ENCODE measurements at places on chromosomes 2 and 18.

- DNase-seq: no peak
Observed at GRCh38 chr2:69034845-69035244, 21.9 kb downstream of the ANTXR1 start.

DNA sequence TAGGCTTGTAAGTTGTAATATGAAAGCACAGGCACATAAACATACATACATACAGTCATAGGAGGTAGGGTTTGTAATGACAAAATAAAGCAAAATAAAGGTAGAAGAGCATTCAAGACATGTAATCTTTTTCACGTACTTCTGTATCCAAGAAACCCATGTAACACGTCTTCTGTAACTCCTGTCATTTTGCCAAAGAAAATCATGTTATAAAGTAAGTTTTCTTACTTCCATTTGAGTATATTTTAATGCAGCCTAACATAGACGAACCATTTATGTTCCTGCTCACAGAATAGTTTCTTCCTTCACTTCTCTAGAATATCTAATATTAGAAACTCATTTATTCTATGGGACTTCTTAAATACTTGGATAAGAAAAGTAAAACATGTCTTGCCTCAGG is 1884.0 kb upstream of the CELF4 start:
- DNase-seq: no peak

GRCh38 chr2:222577341-222577740 is 78.6 kb downstream of the FARSB start:
- DNase-seq: no peak

DNA sequence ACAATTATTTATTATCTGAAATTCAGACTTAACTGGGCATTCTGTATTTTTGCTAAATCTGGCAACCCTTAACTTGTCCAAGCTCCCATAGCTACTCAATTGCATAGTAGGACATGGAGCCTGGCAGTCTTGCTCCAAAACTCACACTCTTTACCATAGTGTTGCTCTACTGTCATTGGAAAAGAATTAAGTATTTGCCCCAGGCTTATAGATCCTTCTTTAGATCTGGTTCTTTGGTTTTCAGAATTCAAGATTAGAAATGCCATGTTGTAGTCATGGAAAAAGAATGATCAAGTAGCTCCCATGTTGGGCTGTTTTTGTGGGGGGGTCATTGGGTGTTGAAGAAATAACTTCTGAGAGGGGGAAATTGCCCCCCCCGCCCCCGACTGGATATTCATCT is 240.9 kb downstream of the WDPCP start:
- no peak for DNase-seq

DNA sequence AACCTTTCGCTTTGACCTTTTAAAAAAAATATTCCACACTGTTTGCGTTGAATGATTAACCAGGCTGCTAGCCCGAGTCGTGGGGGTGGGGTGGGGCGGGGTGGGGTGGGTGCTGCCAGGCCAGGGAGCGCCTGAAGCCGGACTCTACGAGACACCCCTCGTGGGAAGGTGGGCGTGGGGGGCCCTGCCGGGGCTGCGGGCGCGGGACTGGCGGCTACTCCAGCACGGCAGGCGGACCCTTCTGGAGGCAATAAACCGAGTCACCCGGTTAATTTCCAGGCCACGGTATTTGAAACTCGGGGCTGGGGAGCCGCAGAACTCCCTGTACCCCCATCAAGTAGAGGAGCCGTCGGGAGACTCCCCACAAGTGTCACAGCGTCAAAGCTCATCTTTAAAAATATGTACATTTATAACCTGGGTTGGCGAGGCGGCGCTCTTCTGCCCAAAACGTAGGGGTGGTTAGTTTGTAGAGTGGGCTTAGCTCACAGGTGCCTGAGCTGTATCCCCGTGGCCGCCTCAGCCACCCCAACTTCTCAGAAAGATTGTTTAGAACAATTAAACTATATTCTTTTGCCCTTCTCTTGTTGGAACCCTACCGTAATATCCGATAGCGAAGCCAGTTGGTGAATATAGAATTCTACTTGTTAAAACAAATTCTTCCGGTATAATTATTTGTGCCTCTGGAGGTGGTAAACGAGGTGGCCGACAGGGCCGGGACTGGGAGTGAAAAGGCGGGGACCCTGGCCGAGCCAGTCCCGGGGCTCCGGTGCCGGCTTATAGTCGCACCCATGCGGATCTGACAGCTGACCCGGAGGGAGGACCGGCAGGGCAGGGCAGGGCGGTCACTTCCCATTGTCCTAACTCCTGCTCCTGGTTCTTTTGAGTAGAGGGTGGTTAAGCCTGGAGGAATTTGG is 1.4 kb downstream of the B3GNT2 start:
- DNase-seq: no peak

DNA sequence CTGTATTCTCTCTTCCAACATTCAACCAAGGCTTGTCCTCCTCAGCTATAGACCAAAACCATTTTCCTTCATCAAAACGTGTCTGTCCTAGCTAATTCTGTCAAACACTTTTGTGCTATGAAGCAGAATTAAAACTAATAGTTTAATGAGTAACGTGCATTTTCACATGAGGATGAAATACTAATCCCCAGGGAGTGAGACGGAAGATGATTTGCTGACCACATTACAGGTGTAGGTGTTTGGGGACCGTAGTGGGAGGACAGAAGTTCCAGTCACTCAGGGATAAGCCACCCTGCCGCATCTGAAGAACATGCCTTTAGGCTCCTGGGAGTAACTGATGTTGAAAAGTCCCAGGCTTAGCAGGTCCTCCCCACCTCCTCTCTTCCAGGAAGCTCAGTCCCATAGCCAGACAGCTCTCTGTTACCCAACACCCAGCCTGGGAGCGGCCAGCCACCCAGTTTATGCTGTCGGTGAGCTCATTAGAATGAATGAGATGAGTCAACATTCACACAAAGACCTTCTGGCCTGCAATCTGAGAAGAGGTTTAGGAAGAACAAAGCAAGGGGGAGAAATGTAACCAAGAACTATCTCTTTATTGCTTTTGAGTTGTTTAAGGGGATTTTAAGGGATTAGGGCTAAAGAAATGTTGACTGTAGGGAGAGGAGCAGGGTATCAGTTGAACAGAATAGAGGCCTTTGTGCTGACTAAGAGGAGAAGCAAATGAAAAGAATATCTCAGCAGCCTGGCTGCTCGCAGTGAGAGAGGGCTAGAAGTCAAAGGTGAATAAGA is 122.5 kb downstream of the FOXI3 start:
- no peak for DNase-seq

DNA sequence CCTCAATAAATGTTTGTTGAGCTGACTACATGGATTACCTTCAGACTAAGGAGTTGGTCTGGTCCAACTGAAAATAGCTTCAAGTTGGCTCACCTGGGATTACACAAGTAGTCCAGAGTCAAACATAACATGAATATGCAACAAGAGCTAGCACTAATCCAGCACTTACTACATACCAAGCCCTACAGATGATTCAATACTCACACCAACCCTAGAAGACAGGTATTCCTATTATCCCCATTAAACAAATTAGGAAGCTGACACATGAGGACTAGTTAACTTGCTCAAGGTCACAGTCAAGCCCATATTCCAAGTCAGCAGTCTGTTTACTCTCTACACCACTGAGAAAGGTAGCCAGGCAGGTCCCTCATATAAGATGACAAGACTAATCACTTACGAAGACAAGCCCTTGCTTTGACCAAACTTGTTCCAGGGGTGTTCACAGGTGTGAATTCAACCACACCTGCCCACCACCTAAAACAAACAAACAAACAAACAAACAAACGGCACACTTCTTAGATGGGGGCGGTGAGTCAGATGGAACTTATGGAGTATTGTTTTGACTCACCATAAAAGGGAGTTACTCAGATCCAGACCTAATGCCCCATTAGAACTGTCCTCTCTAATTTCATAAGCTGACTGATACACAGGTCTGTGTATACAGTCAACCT is 29.1 kb downstream of the TMEM131 start:
- DNase-seq: no peak

GRCh38 chr2:43068041-43068533 is 158.3 kb downstream of the ZFP36L2 start:
- DNase-seq: no peak

GRCh38 chr2:217972490-217972889 is 30.3 kb downstream of the TNS1 start:
- DNase-seq: no peak

GRCh38 chr2:27897717-27898116 is 7.2 kb downstream of the BABAM2 start:
- DNase-seq: no peak

DNA sequence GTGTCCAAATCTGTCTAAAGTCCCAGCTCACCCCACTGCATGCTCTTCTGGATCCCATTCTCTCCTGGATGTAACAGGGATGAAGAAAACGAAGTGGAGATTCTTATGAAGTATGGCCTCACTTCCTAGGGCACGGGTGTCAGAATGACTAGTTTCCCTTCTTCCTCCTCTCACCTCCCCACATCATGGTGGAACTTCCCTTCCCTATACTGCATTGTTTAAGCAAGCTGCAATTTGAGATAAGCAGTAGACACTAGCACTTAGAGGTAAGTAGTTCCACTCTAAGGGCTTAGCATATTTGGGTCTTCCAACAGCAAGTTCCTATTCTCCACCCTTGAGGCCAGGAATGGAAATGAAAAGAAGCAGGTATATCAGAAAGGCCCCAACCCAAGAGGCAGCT is 29.7 kb downstream of the SLC4A5 start:
- no peak for DNase-seq

- DNase-seq: no peak
Observed at GRCh38 chr18:48669180-48669675, 130.4 kb downstream of the CTIF start.

- no peak for DNase-seq
Observed at GRCh38 chr2:203400805-203401585, 72.8 kb downstream of the ABI2 start.

GRCh38 chr2:174338147-174338605 is 3.4 kb downstream of the SP9 start:
- no peak for DNase-seq

GRCh38 chr18:74139411-74139810 is 8.2 kb downstream of the FBXO15 start:
- DNase-seq: no peak

- no peak for DNase-seq
Observed at GRCh38 chr2:157876786-157877138, 632 bp upstream of the ACVR1 start.

DNA sequence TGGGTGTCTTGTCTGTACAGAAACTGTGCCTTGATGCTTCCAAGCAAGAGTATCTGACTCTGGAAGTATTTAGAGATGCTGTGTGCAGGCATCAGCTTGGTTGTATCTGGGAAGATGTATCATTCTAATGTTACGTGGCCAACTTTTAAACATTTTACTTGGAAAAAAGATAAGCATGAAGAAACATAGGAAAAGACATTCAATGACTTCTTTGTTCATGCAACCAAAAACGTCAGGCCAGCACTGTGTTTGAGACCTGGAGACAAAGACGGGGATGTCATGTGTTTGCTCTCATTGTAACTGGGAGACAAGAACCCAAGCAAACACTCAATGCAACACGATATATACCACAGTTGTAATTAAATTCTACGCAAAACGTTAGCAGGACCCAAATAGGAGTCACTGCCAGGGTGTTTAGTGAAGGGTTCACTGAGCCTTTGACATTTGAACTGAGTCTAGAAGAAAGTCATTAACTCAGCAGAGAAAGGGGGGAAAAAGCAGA is 8.9 kb upstream of the SESTD1 start:
- DNase-seq: no peak

- no peak for DNase-seq
Observed at GRCh38 chr18:41042866-41043265, 912.2 kb upstream of the PIK3C3 start.

GRCh38 chr2:228938629-228939028 is 332.5 kb downstream of the PID1 start:
- no peak for DNase-seq

DNA sequence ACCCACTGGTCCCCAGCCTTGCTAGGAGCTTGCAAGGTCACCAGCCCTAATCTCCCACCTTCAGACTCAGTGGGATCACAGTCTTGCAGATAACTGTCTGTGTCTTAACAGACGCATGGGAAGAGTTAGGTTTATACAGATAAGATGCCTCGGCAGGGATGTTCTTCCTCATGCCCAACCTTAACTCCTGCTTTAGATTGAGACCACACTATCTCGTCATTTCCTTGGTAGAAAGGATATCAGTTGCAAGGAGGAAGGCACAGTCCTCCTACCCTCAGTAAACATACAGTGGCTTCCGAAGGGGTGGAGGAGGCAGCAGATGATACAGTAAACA is 7.2 kb downstream of the NT5DC4 start:
- DNase-seq: no peak

- no peak for DNase-seq
Observed at GRCh38 chr2:205424326-205424725, 258.0 kb upstream of the NRP2 start.

GRCh38 chr2:67135208-67135607 is 261.9 kb upstream of the ETAA1 start:
- no peak for DNase-seq

DNA sequence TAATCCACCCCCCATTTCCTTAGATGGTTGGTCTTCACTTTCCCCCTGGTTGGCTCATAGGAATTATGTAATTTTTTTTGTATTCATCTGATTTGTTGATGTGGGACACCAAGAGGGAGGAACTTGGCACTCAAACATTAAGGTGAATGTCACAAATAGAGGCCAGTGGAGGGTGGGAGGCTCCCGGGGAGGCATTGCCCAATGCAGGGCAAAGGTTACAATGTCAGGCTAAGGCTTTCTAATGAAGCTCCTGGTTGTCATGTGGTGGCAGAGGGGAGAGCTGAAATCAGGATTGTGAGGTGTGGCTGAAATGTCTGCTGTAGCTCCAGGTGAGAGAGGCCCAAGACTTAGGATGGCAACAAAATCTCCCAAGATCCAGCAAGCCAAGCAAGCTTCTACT is 42.7 kb downstream of the MPHOSPH10 start:
- DNase-seq: no peak

GRCh38 chr18:43130716-43131260 is 15.3 kb upstream of the RIT2 start:
- DNase-seq: no peak

- DNase-seq: no peak
Observed at GRCh38 chr2:74828543-74828942, 5.4 kb upstream of the HK2 start.

DNA sequence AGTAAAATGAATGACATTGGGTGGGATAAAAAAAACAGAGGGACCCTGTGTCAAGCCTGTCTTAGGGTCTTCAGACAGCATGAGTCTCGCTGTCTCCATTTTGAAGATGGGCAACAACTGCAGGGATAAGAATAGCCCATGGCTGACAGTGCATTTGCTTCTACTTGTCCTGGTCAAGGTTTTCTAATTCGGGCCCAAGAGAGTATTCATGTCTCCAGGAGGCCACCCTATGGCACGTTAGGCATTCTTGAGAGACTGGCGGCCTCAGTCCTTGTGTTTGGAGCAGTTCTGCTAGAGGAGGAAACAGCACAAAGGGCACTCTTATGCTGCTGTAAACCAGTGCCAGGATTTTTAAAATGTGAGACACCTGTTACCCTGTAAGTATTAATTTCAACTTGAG is 9.5 kb upstream of the MYL1 start:
- DNase-seq: no peak
